ENCODE measurements at places on chromosomes 2 and 18.

DNA sequence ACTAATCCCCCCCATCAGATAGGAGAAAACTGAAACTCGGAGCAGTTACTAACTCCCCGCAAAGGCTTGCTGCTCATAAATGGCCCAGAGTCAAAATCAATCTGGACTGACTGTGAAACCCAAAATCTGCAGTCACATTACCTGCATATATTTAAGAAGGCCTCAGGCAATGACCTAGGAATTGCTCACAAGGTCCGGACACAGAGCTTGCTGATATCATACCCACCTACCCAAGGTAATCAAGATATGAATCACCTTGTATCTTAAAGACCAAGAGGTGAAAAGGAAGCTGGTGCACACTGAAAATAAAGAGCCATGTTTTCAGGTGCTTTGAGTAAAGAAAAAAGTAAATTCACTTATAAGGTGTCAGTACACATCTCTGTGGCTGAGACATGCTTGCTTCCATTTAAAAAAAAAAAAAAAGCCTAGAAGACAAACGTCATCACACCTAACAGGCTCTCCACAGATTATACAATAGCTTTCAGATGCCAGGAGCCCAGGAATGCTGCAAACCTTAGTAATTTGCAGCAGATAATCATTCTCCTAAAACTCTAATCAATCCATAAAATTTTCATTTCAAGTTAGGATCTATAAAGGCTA, 195.4 kb downstream of the ZEB2 start:
- DNase-seq = no peak

DNA sequence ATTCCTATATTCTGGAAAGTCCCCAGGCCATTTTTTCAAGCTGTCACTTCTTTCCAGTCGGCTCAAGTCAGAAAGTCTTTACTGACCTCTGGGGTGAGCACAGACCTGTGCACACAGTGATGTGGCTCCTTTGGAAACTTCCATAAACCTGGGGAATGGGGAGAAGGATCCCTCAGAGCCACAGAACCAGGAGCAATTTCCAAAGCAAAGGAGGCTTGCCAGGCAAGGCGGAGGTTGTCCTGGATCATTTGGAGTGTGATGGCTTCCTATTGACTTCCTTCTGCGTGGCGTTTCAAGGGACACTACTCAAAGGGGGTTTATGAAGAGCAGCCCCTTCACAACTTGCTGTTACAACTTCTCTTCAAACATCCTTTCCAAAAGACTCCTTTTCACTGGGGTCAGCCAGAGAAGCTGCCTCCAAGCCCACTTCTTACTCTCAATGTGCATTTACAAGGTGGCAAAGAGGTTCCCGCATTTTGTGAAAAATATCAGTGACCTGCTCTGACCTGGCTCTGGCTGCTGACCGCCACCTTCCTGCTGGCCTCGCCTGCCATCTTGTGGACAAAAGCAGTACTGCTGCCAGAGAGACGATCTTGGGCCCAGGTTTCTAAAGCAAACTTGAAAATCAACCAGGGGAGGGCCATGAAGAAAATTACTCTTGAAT, 18.2 kb upstream of the TMEM247 start:
- DNase-seq = peak; percentile 87

DNA sequence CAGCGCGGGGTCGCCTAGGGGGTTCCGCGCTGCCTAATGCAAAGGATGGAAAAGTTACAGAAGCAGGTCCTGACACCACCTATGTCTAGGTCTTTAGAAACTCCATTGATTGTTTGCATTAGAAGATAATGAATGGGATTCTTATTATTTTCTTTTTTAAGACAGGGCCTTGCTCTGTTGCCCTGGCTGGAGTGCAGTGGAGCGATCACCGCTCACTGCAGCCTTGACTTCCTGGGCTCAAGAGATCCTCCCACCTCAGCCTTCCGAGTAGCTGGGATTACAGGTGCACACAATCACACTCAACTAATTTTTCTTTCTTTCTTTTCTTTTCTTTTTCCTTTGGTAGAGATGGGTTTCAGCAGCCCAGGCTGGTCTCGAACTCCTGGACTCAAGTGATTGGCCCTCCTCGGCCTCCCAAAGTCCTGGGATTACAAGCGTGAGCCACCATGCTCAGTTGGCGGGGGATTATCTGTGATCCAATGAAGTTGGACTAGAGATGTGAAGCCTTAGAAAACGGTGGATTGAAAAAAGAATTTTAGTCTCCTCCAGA, 761 bp upstream of the IDH1 start:
- no peak for DNase-seq

GRCh38 chr2:211204456-211204855, 648.1 kb downstream of the CPS1 start:
- peak; percentile 32 for DNase-seq

- no peak for DNase-seq
Measured at GRCh38 chr2:11976073-11976472, 229.6 kb downstream of the LPIN1 start.

GRCh38 chr2:38203446-38203810, 127.5 kb upstream of the CYP1B1 start:
- DNase-seq = no peak

GRCh38 chr18:69934601-69935265, 12.9 kb downstream of the CD226 start:
- DNase-seq = no peak

DNA sequence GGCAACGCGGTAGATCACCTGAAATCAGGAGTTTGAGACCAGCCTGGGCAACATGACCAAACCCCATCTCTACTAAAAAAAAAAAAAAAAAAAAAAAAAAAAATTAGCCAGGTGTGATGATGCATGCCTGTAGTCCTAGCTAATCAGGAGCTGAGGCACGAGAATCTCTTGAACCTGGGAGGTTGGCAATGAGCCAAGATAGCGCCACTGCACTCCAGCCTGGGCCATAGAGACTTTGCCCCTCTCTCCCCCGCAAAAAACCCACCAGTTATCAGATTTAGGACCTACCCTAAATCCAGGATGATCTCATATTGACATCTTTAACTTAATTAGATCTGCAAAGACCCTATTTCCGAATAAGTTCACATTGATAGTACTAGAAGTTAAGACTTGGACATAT, 29.2 kb upstream of the LDAH start:
- no peak for DNase-seq

GRCh38 chr2:197358931-197359330, 48.4 kb upstream of the ANKRD44 start:
- DNase-seq = no peak

- no peak for DNase-seq
Measured at GRCh38 chr2:3785220-3785889, 82.0 kb downstream of the DCDC2C start.

- no peak for DNase-seq
Measured at GRCh38 chr2:2719781-2720180, 388.7 kb upstream of the MYT1L start.

- DNase-seq = no peak
Measured at GRCh38 chr2:239625971-239626734, 225.3 kb upstream of the HDAC4 start.

DNA sequence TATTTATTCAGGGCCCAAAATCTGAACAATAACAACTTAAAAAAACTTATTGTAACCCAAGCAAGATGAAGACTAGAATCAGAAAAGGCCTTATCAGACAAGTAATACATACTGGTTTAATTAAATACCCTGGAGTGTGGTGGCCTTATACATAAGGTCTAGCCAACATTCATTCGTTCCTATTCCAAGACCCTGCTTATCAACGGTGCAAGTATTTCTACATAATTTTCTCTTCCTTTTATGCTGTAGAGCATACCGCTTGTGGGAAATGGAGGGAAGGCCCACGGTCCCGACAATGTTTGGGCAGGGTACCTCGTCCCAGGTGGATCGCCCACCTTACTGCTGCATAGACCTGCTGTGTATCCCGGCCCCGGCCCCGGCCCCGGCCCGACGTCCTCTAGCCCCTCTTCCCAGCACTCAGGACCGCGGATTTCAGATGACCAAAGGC, 708 bp downstream of the ZNF24 start:
- DNase-seq = peak; percentile 53

- DNase-seq = no peak
Measured at GRCh38 chr2:67667054-67667908, 270.1 kb downstream of the ETAA1 start.

- DNase-seq = peak; percentile 55
Measured at GRCh38 chr18:42112657-42113420, 157.8 kb downstream of the PIK3C3 start.

DNA sequence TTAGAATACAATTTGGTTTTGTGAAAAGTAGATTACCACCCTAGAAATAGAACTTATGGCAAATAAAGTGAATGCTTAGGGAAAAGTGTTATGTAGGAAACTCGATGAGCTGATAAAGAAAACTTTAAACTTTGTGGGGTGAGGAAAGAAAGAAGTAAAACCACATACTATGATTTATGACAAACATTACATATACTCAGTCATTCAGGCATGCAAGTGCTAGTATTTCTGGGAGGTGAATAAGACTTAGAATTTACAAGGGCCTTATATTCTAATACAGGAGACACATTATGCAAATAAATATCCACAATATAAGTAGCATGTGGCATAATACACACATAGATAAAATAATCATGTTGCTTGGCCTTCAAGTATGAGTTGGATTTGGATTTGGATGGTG, 618.1 kb downstream of the XIRP2 start:
- no peak for DNase-seq

- no peak for DNase-seq
Measured at GRCh38 chr2:150154308-150154797, 333.1 kb downstream of the RND3 start.

DNA sequence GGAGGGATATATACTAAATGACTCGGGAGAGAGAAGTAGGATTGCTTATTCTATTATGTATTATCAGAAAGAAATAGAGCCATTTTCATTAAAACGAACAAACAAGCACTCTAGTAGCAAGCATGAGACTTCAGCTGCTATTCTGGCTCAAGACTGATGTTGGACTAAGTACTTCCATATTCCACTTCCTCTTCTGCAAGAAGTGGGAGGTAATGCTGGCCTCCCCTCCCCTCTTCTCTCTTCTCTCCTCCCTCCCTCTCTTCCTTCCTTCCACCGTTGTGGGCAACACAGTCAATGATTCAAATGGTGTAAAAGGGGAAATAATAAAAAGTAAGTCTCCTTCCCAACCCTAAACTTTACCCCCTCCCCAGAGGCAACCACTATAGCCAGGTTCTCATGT, 62.6 kb downstream of the EMX1 start:
- DNase-seq = peak; percentile 77

- DNase-seq = no peak
Measured at GRCh38 chr2:151381266-151381665, 23.9 kb downstream of the TNFAIP6 start.

GRCh38 chr2:8265476-8266226, 416.2 kb upstream of the ID2 start:
- no peak for DNase-seq

- DNase-seq = no peak
Measured at GRCh38 chr2:59585655-59586054, 967.8 kb downstream of the BCL11A start.

GRCh38 chr2:162233197-162233596, 10.0 kb downstream of the FAP start:
- peak; percentile 38 for DNase-seq

- no peak for DNase-seq
Measured at GRCh38 chr2:126979039-126980003, 80.6 kb downstream of the TEX51 start.

- no peak for DNase-seq
Measured at GRCh38 chr2:231644426-231644825, 51.8 kb downstream of the TEX44 start.

- peak; percentile 6 for DNase-seq
Measured at GRCh38 chr18:73381016-73381698, 513.4 kb upstream of the NETO1 start.

GRCh38 chr2:151760139-151760650, 25.9 kb upstream of the NEB start:
- DNase-seq = peak; percentile 19

- DNase-seq = peak; percentile 45
Measured at GRCh38 chr2:219661197-219661954, 33.9 kb downstream of the SLC4A3 start.

GRCh38 chr2:177556153-177556552, 163.6 kb downstream of the AGPS start:
- DNase-seq = no peak

GRCh38 chr2:127857265-127857808, 618 bp downstream of the POLR2D start:
- DNase-seq = peak; percentile 54

DNA sequence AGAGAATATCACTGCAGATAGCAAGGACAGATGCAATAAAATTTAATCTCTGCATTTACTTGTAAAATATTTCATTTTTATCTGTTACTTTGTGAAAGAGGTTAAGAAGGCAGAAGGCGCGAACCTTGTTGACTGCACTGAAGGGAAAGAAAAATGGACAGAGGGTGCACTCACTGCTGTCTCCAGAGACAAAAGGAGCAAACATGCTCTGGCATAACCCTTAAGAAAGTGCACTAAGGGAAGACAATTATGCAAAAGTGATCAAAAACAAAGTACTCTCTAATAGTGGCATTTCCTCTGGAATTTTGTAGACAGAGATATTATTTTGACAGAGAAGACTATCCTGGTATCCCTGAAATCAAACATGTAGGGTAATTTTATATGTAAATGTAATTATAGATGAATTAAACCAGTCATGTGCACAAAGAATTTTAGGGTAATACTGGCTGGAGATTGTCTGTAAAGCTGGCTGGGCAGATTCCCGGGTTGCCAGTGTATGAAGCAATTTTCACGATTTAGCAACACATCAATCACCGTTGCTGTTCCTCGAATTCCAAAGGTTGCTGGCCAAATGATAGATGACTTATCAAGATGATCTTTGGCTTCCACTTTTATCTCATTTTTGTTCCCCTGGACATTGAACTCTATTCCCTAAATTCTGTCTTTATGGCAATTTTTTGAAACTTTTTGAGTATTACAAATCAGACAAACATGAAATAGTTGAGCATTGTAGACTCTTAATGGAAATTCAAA, 1176.9 kb downstream of the SUCLG1 start:
- no peak for DNase-seq

GRCh38 chr2:197145471-197146056, 165.0 kb downstream of the ANKRD44 start:
- peak; percentile 93 for DNase-seq

- no peak for DNase-seq
Measured at GRCh38 chr18:73948497-73948896, 199.1 kb downstream of the FBXO15 start.

DNA sequence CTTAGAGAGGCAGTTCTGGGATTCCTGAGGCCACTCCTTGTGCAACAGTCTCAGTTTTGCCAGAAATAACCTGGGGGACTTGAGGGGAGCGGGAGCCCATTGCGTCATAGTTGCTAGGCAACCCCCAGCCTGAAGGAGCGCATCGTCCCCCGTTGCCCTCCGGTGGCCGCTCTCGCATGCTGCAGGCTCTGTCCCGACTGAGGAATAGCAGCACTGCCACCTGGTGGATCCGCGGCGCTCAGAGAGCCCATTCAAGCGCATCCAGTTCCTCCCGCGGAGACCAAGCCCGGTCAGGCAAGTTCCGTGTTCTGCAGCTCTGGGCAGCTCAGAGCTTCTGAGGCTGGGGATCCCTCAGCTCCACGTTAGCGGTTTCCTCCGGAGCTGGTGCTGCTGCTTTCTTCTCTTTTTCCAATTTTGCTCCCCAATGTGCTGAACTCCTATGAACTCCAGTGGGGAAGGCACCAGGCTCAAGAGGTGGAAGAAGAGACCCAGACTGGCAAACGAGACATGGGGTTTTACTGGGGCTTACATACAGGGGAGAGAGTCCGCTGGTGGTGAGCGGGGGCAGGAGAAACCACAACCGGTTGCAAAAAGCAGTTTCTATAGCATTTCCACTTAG, 15.1 kb downstream of the SLC4A3 start:
- DNase-seq = peak; percentile 97

- DNase-seq = peak; percentile 6
Measured at GRCh38 chr2:53913721-53914120, 54.0 kb upstream of the GPR75 start.
